ENCODE measurements at places on chromosomes 2 and 18.

DNA sequence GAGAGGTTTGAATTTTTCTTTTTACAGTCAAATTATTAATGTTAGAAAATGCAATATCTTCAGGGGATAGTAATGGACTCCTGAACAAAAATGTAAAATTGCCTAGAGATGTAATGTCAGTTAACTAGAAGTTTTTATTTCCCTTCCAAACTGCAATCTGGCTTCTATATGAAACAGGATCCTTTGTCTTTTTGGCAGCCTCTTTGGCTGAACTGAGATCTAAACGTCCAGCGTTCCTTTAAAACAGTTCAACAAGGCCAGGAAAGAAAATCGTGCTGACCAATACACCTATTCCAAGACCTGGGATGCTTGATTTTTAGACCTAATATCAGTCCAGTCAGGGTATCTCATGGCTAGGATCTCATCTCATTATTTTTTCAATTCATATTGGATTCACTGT lies 245.5 kb downstream of the FIGN start:
- no peak for DNase-seq

- DNase-seq = no peak
These were observed 83.1 kb downstream of the BCL11A start for GRCh38 chr2:60470340-60470739.

DNA sequence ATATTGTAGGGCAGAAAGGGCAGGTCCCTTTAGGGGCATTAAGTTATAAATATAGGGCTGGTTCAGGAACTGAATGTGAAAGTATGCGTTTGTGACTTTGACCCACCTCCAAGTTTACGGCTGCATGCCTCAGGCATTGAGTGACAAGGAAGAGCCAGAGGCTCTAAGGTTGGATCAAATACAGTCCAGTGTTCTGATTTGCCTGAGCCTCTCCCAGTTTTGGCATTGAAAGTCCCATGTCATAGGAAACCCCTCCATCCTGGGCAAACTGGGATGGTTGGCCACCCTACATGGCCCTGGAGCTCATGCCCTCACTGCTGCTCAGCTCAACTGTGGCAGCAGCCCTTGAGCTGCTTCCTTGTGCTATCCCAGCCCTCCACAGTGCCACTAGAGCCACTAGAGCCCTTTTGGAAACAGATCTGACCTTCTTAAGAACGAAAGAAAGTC lies 29.9 kb downstream of the HK2 start:
- DNase-seq = no peak

GRCh38 chr2:71595569-71595968 lies 142.2 kb downstream of the DYSF start:
- no peak for DNase-seq

- no peak for DNase-seq
These were observed 61.7 kb downstream of the MAP4K4 start for GRCh38 chr2:101759162-101759561.

GRCh38 chr2:207504513-207505170 lies 25.1 kb upstream of the CREB1 start:
- DNase-seq = no peak

GRCh38 chr2:175350105-175350504 lies 168.6 kb upstream of the ATP5MC3 start:
- DNase-seq = no peak

DNA sequence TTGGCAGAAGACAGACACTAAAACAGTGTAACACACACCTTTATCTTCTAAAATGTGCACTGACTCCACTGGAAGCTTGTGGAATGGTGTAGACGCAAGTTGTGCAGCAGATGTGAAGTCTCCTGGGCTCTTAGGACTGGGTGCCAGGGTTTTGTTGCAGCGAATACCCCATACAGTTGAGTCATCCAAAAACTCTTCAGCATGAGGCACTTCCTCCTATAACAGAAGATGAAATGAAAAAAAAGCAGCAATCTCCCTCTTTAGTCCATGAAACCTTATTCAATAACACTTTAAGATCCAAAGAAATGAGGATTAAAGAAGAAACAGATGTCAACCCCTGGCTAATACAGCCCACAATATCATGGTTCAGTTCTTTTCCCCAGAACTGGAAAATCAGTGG lies 22.2 kb downstream of the BUB1 start:
- DNase-seq = no peak

- no peak for DNase-seq
These were observed 51.3 kb downstream of the INPP5D start for GRCh38 chr2:233111427-233111826.

- DNase-seq = no peak
These were observed 90.8 kb downstream of the DSEL start for GRCh38 chr18:67425672-67426071.
